ENCODE measurements at places on chromosomes 2 and 18.

DNA sequence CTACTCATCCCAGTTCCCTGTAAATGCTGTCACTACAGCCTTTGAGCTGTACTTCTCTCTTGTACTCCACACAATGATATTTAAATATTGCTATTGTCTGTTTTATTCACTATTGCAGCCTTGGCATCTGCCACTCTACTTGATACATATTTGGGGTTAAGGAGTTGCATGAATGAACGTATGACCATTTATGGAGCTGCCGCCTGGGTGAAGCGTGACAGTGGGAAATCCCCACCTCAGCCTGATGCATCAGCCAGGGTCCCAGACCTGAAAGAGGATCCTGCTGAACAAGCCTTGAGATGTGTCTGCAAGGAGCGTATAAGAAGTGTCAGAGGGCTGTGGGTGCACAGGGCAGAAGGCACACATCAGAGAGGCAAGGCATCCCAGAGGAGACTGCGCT, 39.1 kb downstream of the MRPL35 start:
- no peak for DNase-seq

GRCh38 chr18:21894619-21895367, 154.2 kb downstream of the MIB1 start:
- no peak for DNase-seq

DNA sequence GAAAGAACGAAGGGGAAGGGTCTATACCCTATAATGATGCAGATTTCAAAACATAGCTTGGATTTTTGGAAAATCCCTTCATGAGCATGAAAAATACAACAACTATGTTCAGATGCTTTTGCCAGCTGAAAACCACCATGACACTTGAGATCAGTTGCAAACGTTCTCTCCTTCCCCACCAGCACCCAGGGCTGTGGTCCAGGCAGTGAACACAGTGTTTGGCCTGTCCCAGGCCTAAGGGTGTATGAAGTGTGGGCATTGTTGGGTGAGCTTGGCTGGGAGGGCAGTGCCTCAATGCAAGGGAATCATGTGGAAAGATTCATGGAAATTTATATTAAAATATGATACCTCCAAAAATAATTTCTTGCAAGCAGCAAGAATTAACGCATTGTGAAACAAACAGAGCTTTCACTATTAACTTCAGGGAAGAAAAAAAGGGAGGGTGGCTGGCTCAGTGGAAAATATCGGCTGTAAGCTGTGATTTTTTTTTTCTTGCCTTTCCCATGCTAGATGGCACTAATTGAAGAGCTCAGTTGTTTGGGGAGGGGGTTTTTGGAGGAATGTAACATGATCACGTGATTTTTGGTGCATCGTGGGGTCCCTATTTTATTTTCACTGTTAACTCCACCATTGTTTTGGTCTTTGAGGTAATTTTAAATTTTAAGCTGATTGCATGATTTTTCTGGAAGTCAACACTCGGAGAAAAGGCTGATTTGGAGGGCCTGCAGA, 52.0 kb downstream of the CDC42EP3 start:
- no peak for DNase-seq

DNA sequence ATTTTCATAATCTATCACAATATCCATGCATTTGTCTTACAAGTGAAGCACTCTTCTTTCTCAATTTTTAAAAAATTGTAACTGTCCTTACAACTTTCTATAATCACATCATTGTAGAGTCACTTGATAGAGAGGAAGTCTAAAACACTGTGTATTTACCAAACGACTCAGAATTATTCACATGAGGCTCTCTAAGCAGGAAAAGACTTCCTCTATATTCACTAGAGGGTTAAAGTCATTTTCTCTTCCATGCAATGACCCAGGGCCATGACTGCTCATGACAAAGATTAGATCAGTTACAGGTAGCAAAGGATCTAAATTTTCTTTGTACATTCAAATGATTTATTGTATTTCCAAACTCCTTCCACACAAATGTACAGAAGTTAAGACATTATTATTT, 9.0 kb upstream of the SLC1A4 start:
- DNase-seq: no peak

GRCh38 chr2:62300925-62301324, 105.0 kb downstream of the B3GNT2 start:
- DNase-seq: no peak

- no peak for DNase-seq
Observed at GRCh38 chr2:25304321-25304720, 37.4 kb downstream of the DNMT3A start.

Measured in vagina (tissue), 2 donors.